ENCODE measurements at places on chromosomes 3 and 15.

GRCh38 chr3:155352900-155353490 lies 59.5 kb upstream of the STRIT1 start:
- no peak for DNase-seq

GRCh38 chr3:7015683-7016440 lies 154.9 kb downstream of the GRM7 start:
- no peak for DNase-seq

- DNase-seq: no peak
These were observed 66.0 kb downstream of the TLE3 start for GRCh38 chr15:70031713-70032112.

DNA sequence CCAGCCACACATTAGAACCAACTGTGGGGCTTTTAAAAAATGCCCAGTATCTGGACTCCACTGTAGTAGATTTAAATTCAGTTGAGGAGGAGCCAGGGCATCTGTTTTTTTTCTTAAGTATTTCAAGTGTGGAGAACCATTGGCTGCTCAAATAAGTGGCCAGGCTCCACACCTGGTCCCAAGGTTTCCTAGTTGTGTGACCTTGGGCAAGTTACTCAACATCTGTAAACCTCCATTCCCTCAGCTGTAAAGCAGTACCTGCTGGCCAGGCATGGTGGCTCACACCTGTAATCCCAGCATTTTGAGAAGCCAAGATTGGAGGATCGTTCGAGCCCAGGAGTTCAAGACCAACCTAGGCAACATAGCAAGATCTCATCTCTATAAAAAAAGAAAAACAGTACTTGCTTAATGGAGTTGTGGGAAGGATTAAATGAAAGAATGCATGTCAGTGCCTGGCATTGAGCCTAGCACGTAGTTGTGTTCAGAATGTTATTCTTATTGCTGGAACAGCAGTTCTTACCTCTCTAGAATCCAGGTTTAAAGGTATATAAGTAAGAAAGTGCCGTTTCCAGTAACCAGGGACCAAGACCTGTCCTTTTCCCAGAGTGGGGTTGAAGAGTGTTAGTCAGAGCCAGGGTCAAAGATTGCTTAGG lies 2.0 kb downstream of the PPP1R14D start:
- DNase-seq: no peak

All from nucleus accumbens (tissue), 56 donors.